ENCODE measurements at places on chromosomes 1 and 21.

DNA sequence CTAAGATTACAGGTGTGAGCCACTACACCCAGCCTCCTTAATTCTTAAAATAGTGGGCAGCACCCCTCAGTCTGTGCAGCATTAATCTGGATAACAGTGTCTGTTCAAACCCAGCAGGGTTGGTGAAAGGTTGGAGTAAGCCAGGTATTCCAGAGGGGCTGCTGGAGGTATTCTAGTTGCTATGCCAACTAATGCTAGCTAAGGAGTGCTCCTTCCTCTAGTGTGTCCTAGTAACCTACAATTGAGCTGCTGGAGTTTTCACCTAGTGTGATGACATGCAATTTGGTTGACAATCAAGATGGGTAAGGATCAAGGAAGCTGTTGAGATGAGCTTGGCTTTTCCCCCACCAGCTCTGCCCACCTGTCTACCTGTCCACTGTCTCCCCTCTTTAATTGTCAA lies 100.2 kb upstream of the IPO9 start:
- DNase-seq, result no peak

DNA sequence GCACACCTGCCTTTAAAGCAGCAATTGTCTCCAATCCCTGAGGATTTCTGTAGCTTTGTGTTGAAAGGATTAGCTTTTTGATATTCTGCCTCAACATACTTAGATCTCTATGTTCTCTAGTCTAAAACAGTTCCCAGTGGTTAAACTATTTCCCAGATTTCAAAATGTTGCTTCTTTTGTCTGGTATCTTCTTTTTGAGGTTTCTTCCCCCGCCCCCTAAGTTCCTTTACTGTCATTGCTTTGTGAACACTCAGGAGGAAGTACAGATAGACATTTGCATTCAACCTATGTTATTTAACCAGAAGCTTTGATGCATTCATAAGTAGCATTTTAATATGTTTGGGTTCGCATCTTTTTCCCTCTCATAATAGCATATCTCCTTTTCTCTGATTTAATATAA lies 33.5 kb downstream of the CYYR1 start:
- no peak for DNase-seq

DNA sequence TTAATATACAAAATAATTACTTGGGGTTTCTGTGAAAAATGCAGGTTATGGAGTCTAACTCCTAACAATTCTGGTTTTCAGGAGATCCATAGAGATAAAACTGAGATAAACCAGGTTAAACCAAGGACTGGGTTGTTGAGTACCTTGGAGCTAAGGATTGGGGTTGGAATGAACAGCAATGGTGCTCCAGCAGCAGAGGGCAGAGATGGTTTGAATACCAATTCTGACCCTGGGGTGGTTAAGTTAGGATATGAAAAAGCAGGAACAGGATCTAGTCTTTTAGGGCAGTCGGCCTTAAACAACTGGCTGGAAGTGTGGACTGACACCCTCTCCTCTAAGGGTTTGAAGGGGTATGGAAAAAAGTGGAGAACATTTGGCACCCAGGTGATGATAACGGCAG lies 53.0 kb downstream of the UROD start:
- no peak for DNase-seq

DNA sequence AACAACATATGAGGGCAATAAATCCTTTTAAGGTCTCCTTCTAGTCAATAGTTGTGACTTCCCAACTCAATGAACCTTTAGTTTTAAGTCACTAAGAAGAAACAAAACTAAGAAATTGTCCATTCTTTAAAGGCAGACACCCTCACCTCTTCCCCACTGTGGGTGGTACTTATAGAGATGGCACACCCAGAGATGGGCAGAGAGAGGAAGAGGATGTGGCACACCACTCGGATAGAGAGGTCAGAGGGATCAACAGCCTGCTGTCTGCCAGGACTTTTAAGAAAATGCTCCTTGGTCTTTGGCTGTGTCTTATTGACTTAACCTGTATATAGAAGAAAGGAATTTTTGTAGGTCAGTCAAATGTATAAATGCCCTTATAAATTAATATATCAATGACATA lies 45.1 kb downstream of the FASLG start:
- no peak for DNase-seq

- no peak for DNase-seq
Measured at GRCh38 chr1:186046437-186047211, 312.4 kb downstream of the HMCN1 start.

DNA sequence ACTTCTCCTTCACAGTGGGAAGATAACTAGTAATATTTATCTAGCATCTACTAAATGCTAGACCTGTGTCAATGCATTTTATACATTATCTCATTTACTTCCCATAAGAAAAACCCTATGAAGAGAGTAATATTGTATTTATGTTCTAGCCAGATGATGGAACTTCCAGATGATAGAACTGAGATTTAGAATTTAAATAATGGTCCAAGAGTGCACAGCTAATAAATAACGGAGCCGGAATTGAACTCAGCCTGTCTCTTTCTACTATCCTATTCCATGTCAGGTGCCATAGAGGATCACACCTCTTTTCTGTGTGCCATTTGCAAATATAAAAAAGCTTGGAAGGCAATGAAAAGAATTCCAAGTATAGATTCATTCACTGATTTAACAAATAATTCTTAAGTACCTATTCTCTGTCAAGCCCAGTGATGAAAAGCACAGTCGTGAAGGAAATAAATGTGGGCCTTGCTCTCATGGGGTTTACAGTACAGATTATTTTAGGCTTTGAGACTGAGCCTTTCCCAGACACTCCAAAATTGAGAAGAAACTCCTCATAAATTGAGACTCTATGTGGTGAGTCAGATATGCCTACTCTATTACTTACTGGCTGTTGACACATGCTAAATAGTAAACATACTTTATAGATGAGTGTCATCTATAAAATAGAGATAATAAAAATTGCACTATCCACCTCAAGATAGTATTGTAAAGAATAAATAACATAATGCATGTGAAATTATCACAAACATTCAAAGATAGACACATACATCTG lies 378.0 kb upstream of the PRMT6 start:
- DNase-seq, result peak; percentile 79

DNA sequence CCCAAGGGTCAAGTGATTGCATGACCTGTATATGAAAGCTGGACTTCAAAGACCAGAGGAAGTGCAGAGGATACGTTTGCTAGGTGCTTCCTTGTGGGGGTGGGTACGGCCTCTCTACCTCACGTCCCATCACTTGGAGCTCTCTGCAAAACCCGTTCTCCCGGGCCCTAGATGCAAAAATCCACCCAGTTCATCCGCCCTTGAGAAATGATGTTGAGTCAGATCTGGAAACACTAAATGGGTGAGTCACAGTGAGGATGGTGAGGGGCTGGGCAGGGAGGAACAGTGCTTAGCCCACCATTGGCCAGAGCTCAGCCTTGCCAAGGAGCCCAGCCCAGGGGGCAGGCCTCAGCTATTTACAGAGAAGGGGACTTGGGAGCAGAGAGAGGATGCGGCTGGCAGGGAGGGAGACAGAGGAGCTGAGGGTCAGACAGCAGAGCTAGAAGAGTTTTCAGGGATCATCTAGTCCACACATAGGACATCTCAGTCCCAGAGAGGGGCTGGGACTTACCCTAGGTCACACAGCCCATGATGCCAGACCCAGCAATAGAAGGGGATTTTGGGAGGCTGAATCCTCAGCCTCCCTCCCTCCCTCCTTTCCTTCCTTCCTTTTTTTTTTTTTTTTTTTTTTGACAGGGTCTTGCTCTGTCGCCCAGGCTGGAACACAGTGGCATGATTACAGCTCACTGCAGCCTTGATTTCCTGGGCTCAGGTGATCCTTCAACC lies 14.6 kb downstream of the ARHGEF10L start:
- DNase-seq, result peak; percentile 58

DNA sequence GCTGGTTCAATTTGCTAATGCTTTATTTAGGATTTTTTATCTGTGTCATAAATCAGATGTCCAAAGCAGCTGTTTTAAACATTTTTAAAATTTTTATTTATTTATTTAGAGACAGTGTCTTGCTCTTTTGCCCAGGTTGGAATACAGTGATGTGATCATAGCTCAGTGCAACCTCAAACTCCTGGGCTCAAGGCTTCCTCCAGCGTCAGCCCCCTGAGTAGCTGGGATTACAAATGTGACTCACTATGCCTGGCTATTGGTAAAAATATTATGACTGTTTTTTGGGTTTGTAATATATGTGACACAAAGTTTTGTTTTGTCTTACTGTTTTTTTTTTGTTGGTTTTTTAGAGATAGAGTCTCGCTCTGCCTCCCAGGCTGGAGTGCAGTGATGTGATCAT lies 11.8 kb downstream of the ZBED6 start:
- peak; percentile 26 for DNase-seq

DNA sequence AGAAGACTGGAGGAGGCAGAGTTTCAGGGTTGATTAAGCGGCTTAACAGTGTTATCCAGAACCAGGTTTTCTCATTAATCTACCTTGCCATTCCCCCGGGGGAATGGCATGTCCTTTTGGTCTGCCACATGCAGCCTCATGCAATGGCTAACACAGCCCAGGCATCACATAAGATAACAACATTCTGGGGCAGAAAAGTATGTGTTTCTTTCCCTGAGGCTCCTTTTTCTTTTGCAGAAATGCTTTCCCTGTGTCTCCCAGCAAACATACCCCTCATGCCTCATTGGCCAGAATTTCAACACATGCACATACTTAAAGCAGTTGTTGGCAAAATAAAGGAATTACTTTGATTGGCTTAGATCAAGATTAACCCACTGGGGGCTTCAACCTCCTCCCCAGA lies 98.6 kb downstream of the OMA1 start:
- no peak for DNase-seq

GRCh38 chr1:20233866-20234265 lies 47.5 kb upstream of the PLA2G2C start:
- no peak for DNase-seq

DNA sequence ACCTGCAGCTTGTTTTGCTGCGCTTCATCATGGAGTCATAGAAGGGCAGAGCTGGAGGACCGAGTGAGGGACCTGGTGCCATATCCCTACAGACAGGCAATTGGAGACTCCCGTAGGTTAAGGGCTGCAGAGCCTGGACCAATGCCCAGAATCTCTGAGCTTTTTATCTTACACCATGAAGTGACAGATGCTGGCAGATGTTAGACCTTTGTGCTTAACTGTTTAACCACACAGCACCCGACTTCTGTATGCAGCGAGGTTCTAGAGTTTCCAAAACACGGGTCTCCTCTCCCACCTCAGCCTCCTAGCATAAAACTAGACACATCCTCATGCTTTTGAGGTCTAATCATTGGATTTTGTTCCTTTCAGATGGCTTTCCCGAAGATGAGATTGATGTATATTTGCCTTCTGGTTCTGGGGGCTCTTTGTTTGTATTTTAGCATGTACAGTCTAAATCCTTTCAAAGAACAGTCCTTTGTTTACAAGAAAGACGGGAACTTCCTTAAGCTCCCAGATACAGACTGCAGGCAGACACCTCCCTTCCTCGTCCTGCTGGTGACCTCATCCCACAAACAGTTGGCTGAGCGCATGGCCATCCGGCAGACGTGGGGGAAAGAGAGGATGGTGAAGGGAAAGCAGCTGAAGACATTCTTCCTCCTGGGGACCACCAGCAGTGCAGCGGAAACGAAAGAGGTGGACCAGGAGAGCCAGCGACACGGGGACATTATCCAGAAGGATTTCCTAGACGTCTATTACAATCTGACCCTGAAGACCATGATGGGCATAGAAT lies 47.6 kb downstream of the B3GALT5 start:
- DNase-seq, result peak; percentile 68

- no peak for DNase-seq
Measured at GRCh38 chr1:241308471-241308870, 48.5 kb downstream of the RGS7 start.

DNA sequence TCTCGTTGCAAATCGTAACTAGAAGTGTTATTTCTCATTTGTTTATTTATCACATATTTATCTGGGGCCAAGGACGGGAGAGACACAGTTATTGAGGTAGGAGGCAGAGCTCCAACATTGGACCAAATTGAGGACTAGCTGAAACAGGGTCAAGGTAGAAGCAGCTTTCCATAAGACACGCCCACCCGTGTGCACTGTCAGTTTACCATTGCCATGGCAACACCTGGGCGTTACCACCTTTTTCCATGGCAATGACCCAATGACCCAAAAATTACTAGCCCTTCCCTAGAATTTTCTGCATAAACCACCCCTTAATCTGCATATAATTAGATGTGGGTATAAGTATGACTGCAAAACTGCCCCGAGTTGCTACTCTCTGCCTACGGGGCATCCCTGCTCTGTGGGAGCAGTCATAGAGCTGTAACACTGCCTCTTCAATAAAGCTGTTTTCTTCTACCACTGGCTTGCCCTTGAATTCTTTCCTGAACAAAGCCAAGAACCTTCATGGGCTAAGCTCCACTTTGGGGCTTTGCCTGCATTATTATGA lies 72.7 kb downstream of the FBXO2 start:
- no peak for DNase-seq

- DNase-seq, result no peak
Measured at GRCh38 chr1:110107867-110108469, 4.3 kb upstream of the UBL4B start.

DNA sequence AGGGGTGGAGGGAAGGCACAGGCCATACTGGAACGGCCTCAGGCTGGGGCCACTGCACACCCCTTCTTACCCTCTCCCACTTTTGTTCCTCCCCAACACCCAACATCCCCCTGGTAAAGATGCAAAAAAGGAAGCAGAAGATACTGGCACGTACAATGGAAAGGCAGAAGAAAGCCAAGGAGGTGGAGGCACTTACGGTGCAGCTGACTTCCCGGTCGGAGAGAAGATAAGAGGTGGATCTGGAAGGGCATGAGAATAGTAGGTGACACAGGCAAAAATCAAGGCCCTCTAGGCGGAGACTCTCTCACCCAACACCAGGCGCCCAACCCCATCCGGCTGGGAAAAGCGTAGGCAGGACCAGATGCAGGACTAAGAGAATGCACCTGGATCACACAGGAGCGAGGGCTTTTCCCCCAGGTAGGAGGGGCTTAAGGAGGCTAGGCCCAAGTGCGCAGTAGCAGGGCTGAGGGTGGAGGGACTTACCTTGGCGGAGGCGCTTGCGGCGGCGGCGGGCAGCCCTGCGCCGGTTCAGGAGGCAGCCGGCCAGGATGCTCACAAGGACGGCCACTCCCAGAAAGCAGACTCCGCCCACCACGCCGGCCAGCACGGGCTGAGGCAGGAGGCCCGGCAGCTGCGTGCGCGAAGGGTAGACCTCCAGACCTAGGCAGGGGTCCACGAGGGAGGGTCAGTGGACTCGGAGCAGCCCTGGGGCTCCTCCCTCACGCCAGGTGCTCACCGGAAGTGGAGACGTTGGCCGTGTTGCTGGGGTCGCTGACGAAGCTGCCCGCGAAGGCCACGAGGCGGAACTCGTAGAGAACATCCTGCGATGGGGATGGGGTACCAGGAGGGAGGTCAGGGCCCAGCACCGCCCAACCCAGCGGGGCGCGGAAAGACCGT lies 4.1 kb upstream of the TAGLN2 start:
- DNase-seq, result no peak

DNA sequence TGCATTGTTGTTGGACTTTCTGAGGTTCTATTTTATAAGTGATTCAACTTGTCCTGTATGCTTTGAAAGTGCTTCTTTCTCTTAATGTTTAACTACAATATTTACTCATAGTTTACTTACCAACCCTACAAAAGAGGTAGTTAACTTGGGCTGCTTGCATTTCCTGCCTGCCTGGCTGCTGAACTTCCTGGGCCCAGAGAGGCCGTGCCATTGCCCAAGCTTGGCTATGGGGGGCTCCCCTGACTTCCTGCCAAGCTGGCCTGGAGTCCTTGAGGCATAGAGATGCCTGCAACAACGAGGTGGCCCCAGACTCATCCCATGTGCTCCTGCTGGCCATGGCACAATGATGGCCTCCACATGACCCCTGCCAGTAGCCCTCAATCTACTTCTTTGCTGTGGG lies 361.6 kb upstream of the PLD5 start:
- no peak for DNase-seq

Data from fibroblast of skin of left quadriceps (primary cell).